Muscle of arm (tissue), 14 donors: ENCODE measurements at places on chromosomes 3 and 15. TPM values are rescaled to one million over a fixed set of nuclear protein-coding genes. Genes with fewer than 3 reads are reported as not detected.

DNA sequence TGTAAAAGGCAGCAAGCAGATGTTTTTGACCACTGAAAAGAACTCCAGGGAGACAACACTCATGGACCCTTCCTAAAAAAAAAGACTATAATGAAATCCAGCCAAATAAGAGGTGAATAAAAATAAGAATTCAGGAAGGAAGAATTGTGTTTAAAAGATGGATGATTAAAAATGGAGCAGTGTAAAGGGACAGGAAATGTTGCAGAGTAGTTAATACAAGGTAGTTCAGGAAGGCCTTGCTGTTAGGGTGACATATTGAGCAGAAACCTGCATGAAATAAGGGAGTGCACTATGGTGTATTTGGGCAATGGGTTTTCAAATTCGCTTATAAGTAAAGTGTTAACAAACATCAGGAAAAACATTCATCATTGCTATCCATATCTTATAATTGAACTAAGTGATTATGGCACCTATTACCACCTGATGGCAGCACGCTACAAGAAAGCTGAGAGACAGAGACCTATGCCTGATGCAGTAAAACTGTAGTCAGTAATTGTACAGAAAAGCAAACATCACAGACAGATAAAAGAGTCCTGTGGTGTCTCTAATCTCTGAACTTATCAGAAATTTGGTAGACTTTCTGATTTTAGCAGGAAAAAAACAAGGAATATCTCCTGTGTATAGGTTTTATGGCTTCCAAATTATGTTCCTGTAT, 5.8 kb upstream of the DBR1 start:
- DNase-seq: no peak

CHL1 gene
- polyA plus RNA-seq: 4.1 TPM

C2CD4A gene
- not detected for polyA plus RNA-seq

- DNase-seq: no peak
Observed at GRCh38 chr3:14605744-14606143, 45.8 kb upstream of the CCDC174 start.

DNA sequence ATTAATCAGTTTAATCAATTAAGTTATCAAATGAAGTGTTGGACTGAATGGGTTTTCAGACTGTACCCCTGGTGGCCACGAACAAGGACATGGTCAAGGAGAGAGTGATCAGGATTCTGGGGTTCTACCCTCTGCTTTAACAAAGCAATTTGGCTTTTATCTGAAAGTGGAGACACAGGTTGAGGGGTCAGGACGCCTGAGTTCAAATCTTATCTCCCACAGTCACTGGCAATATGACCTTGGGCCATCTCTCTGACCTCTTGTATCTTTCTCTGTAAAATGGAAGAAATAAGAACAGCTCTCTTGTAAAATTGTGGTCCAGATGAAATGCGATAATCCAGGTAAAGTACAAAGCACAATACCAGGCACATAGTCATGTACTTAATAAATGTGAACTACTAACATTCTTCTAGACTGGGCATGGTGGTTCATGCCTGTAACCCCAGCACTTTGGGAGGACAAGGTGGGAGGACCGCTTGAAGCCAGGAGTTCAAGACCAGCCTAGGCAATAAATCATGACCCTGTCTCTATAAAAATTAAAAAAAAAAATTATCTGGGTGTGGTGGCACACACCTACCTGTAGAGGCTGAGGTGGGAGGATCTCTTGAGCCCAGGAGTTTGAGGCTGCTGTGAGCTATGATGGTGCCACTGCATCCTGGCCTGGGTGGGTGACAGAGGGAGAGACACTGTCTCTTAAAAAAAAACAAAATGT, 48.6 kb upstream of the ARL8B start:
- DNase-seq: no peak

SH3GL3 gene
- polyA plus RNA-seq: not detected

GPR160 gene
- polyA plus RNA-seq: not detected

HES1 gene
- polyA plus RNA-seq: 28.9 TPM

DNA sequence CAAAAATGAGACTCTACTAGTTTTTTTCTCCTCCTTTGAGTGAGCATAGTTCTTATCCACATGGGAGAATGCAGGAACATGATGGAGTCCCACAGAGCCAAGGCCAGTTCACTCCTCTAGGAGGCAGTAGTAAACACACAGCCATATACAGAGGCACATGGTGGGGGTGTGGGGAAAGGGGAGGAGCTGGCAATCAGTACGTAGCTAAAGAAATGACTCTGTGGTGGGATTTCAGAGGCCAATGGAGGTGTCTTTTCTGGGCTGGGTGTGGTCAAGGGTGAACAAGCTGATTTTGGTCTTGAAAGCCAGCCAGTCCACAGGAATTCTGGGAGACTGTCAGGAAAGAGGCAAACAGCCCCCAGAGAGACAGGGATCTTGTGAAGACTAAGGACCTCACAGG, 6.6 kb upstream of the RAB11A start:
- no peak for DNase-seq

DNA sequence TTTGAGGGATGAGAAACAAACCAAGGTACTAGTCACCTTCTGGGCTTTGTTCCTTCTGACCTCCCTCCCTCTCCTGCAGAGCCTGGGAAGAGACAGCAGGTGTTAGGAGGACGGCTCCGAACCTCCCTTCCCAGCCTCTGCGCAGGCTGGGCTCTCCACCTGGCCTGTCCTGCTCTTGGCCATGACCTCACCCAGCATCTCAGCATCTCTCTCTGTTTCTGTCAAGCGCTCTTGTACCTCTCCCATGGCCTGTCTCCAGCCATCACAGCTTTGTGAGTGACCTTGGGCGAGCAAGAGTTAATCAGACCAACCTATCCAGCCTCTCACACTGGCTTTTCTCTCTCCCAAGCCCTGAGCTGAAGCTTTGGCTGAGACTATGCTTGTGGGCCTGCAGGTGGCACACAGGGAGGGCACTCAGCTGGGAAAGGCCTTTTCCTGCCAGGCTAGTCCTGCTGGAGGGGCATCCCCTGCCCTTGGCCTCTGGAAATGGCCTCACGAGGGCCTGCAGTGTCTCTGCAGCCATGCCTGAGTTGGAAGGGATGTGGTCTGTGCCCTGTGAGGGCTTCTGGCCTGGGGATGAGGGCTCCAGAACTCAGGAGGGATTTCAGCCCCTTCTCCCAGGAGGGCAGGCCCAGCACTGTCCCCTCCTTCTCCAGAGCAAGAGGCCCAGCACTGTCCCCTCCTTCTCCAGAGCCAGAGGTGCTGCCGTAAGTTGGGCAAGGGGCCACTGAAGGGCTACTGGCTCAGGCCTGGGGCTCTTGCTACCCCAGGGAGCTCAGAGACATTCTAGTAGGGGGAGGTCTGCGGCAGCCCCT, 2.1 kb downstream of the CHST13 start:
- DNase-seq: no peak
